ENCODE measurements at places on chromosomes 1 and 21. TPM values are rescaled to one million over a fixed set of nuclear protein-coding genes. Genes with fewer than 3 reads are reported as not detected.

- H3K4me3 ChIP-seq = no peak overlapping the region
- no peak for DNase-seq
- H3K36me3 ChIP-seq = no peaks in the 10 kb centered on the region
- no peaks in the 10 kb centered on the region for H3K27me3 ChIP-seq
- H3K27ac ChIP-seq = no peak overlapping the region
Observed at GRCh38 chr1:167718914-167719691, 2.7 kb upstream of the MPZL1 start.

GRCh38 chr1:197904126-197904787 lies 1.8 kb downstream of the C1orf53 start:
- H3K27ac ChIP-seq = no peak overlapping the region
- peaks cover 22% of the 10 kb centered on the region for H3K27me3 ChIP-seq
- no peaks in the 10 kb centered on the region for H3K4me1 ChIP-seq
- DNase-seq = no peak
- H3K36me3 ChIP-seq = no peaks in the 10 kb centered on the region

DNA sequence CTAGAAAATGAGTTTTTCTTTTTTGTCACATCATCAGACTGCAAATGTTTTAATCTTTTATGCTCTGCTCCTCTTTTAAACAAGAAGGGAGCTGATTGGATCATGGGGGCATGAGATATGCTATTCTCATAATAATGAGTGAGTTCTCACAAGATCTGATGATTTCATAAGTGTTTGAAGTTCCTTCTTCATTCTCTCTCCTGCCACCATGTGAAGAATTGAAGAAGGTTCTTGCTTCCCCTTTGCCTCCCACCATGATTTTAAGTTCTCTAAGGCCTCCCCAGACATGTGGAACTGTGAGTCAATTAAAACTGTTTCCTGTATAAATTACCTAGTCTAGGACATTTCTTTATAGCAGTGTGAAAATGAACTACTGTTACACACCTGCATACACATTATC lies 218.2 kb downstream of the NRIP1 start:
- no peak overlapping the region for H3K4me3 ChIP-seq
- peaks cover 7% of the 10 kb centered on the region for H3K4me1 ChIP-seq
- no peak overlapping the region for H3K27ac ChIP-seq

DNA sequence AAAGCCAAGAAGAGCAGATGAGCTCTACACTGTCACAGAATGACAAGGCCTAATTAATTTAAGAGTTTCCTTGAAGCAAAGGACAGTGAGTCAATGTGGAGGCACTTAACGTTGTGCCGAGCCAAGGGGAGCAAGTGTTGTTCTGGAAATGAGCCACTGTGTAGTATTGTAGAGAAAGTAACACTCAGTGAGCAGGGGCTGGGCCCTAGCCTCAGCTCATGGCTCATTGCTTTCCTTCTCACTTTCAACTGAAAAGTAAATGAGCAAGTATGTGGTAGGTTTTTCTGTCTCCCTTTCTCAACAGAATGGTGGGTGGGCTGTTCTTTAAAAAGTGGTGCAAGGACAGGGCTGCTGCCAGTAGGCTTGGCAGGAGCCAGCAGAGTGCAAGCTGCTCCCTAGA lies 11.8 kb upstream of the KIAA0040 start:
- no peaks in the 10 kb centered on the region for H3K36me3 ChIP-seq
- no peak overlapping the region for H3K27ac ChIP-seq
- H3K4me1 ChIP-seq = 0 out of 2 replicates have a peak, but pooled peaks cover 2% of the 10 kb centered on the region
- H3K4me3 ChIP-seq = no peak overlapping the region
- no peak for DNase-seq

GRCh38 chr1:79955966-79956365 lies 949.4 kb upstream of the ADGRL4 start:
- no peak overlapping the region for H3K4me3 ChIP-seq
- H3K27me3 ChIP-seq = no peaks in the 10 kb centered on the region
- DNase-seq = no peak
- H3K27ac ChIP-seq = no peak overlapping the region

DNA sequence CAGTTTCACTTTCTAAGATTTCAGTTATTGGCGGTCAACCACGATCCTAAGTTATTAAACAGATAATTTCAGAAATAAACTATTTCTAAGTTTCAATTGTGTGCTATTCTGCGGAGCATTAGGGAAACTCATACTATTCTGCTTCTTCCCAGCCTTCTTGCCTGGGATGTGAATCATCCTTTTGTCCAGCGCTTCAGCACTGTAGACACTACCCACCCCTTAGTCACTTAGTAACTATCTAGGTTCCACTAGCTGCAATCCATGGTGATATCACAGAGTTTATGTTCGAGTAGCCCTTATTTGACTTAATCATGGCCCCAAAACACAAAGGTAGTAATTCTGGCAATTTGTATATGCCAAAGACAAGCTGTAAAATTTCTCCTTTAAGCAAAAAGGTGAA lies 279.9 kb upstream of the ADAMTS5 start:
- no peaks in the 10 kb centered on the region for H3K27me3 ChIP-seq
- H3K27ac ChIP-seq = no peak overlapping the region
- peaks cover 2% of the 10 kb centered on the region for H3K4me1 ChIP-seq

DNA sequence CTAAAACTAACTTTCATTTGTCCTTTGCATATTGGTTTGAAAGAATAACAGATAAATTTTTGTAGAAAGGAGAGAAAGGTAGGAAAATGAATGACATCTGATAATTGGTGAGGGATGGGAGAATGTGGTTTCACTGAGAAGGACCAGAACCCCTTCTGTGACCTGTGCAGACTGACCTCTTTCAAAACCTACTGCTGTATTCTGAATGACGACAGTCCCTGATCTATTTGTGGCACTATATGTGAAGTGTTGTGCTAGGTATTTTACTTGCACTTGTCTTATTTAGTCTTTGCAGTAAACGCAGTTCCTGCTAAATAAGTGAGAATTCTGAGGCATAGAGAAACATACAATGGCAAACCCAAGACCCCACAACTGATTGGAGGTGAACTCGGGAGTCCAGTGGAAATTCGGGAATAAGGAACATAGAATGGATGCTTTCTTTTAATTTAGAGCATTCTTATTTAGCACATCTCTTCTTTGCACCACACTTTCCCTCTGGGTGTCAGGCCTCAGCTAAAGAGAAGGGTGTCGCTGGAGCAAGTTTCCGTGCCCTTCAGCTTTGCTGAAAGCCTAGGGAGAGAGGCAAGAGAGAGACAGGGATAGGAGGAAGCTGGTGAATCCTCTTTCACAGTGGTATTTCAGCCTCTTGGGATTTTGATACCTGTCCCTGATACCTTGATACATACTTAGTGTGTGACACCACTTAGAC lies 230.2 kb downstream of the PAPPA2 start:
- no peaks in the 10 kb centered on the region for H3K4me1 ChIP-seq
- H3K36me3 ChIP-seq = no peaks in the 10 kb centered on the region
- DNase-seq = no peak
- H3K27me3 ChIP-seq = no peaks in the 10 kb centered on the region

- DNase-seq = no peak
- H3K4me1 ChIP-seq = no peaks in the 10 kb centered on the region
- no peak overlapping the region for H3K4me3 ChIP-seq
- H3K27ac ChIP-seq = no peak overlapping the region
- no peaks in the 10 kb centered on the region for H3K36me3 ChIP-seq
Observed at GRCh38 chr1:10848109-10848684, 51.8 kb upstream of the CASZ1 start.

- no peak overlapping the region for H3K27ac ChIP-seq
- no peak overlapping the region for H3K4me3 ChIP-seq
- no peaks in the 10 kb centered on the region for H3K27me3 ChIP-seq
- DNase-seq = no peak
Observed at GRCh38 chr1:2977886-2978611, 43.2 kb upstream of the ACTRT2 start.

DNA sequence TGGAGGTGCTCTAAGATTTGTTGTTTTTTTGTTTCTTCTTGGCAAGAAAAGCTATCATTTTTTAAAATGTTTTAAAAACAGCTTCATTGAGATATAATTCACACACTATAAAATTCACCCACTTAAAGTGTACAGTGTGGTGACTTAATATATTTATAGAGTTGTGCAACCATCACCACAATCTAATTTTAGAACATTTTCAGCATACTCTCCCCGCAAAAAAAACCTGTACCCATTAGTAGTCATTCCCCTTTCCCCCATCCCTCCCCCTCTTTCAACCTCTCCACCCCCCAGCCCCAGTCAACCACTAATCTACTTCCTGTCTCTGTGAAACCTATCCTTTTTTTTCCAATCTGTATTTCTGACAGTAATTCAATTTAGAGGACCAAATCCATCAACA lies 30.6 kb downstream of the ZC3H11B start:
- H3K27ac ChIP-seq = no peak overlapping the region
- H3K4me1 ChIP-seq = peaks cover 3% of the 10 kb centered on the region
- DNase-seq = peak; percentile 55

- no peaks in the 10 kb centered on the region for H3K36me3 ChIP-seq
- peaks cover 2% of the 10 kb centered on the region for H3K27me3 ChIP-seq
- peak within 1 kb of the TSS; percentile 68 for H3K4me3 ChIP-seq
- H3K4me1 ChIP-seq = peaks cover 4% of the 10 kb centered on the region
- H3K27ac ChIP-seq = no peak within 1 kb of the TSS
- DNase-seq = peak; percentile 11
Observed at GRCh38 chr1:26529655-26530409, at the start of gene RPS6KA1. Gene RPS6KA1 (plus strand): TSS chr1:26529761. CDS start chr1:26529921, 160 bp downstream.

MT1HL1 gene
- polyA plus RNA-seq = not detected

CLEC20A gene
- polyA plus RNA-seq = not detected

PPIAL4G gene
- polyA plus RNA-seq = not detected

VANGL1 gene
- polyA plus RNA-seq = 6.7 TPM

Measured in IMR-90 (cell line).